Neuronal stem cell (in vitro differentiated cells): ENCODE measurements at places on chromosomes 12 and 14.

- DNase-seq, result no peak
Measured at GRCh38 chr12:12791756-12792369, 6.4 kb downstream of the APOLD1 start.

GRCh38 chr12:124389138-124389724 lies 94.3 kb downstream of the RFLNA start:
- DNase-seq, result peak; percentile 40

- DNase-seq, result no peak
Measured at GRCh38 chr12:614411-614970, 48.8 kb downstream of the NINJ2 start.

DNA sequence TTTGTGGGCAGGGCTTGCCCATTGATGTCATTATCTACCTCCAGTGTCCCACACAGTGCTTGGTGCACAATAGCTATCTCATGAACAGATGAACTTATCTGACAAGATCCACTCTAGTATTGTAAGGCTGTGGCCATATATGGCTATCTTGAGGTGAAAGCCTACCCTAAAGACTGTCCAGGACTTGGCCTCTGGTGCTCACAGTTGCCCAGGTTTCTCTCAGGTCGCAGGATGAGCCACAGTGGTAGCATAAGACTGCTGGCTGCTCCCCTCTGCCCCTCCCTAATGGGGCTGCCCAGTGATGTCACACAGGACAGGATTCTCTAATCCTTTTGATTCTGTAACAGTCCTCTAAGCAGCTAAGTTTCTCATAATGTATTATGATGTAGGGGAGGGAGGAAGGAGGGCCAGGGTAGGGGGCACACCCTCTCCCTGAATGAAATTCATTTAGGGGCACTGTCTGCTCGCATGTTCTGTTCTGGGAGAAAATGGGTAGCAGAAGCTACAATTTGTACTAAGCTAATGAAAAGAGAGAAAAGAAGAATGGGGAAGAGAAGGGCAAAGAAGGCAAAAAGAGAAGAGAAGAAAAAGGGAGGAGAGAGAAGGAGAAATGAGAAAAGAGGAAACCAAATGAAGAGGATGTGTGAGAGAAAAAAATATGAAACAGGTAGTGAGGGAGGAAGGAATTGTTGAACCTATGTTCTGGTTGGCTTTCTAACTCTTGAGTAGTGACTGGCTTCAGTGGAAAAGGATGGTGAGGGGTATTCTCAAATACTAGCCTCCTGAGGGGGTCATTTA lies 3.4 kb upstream of the PPM1A start:
- no peak for DNase-seq

GRCh38 chr14:100678469-100678828 lies 48.2 kb upstream of the DLK1 start:
- DNase-seq, result no peak

GRCh38 chr14:74018174-74018585 lies 908 bp downstream of the ENTPD5 start:
- no peak for DNase-seq

DNA sequence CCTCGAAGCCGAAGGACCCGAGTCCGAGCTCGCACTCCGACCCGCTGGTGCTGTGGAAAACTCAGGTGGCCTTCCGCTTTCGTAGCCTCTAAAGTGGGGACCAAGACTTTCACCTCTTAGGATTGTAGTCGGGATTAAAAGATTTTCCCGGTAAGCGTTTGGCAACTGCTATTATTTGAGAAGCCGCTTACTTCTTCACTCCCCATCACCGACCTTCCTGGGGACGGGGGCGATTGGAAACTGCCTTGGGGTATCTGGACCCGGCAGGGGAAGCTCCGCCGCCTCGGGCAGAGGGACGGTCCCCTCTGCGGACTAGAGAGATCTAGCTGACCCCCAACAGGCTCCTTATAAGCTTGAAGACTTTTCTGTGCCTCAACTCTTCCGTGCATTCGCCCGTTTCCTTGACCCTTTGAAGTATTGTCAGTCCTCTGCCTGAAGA lies 659 bp downstream of the TRAFD1 start:
- DNase-seq, result no peak

DNA sequence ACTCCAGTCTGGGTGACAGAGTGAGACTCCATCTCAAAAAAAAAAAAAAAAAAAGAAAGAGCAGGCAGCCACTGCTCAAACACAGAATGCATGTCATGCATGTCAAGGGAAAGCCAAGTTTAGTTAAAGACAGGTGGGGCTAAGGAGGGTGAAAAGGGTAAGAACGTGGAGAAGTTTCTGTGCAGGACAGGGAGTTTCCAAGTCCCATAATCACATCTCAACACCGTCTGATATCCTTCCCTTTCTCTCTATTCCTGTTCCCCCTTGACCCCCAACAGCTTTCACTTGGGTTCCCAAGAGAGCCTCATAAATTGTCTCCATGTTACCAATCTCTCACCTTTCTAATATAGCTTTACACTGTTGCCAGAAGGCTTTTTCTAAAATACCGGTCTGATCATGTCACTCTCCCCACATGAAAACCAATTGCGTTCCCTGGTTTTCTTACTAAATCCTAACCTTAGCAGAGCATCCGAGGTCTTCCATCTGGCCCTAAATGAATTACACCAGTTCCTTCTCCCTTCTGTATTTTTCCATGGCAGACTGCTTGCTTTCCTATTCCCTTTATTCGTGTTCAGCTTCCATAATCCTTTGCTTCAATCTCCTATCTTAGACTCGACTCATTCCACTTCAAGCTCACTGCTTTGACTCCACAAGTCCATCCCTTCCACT lies 37.0 kb downstream of the LIMA1 start:
- no peak for DNase-seq

GRCh38 chr12:51960890-51961289 lies 9.4 kb downstream of the ACVR1B start:
- DNase-seq, result no peak

DNA sequence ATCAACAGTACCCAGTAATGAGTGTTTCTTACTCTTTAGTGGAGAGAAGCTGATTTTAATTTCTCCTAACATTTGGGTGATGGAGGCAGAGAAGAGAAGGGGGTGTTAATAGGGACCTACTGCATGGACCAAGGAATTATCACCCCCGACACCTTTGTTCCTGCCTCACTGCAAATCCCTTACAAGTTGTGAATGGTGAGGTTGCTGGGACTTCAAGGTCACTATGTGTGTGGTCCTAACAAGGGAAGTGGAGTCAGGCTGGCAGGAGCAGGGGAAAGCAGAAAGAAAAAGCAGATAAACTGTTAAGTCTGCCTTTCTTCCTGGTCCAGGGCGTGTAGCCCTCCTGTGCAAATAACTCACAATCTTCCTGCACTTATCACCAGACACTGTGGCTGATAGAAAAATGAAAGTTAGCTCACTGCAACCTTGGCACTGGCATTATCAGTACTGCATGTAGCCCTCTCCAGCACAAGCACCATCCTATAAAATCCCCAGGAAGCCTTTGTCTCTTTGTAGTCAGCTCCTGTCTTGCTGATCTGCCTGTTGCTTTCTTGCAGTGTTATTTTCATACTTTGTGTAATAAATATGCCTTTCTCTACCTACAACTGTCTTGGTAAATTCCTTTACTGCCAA lies 112.3 kb upstream of the DNM1L start:
- DNase-seq, result no peak

GRCh38 chr12:96365604-96366380 lies 34.4 kb downstream of the CDK17 start:
- DNase-seq, result no peak

GRCh38 chr14:97920201-97920600 lies 1123.0 kb downstream of the VRK1 start:
- DNase-seq, result no peak

GRCh38 chr14:32259368-32260013 lies 56.4 kb upstream of the RNU6-8 start:
- no peak for DNase-seq

DNA sequence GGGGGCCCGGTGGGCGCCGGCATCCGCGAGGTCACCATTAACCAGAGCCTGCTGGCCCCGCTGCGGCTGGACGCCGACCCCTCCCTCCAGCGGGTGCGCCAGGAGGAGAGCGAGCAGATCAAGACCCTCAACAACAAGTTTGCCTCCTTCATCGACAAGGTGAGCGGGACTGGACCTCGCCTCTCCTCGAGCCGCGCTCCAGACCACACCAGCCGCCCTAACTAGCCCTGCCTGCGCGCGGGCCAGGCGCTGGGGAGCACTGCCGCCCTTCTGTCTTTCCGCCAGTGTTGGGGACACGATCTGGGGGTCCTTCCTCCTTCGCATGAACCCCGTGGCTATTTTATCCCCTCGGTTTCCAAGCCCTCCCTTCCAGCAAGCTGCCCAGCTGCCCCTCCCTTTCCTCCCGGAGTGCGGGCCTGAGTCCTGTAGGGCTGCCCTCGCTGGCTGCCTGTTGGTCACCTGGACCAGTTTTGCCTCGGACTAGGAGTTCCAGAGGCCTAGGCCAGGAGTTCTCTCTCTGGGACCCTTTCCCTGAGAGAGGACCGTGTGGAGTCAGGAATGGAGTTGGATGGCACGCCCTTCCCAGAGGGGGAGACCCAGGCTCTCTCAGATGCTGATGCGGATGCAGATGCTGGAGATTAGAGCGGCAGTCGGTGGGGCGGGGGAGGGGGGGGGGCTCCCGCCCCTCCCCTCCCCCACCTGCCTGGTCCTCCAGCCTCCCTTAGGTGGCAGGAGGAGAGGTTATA lies 592 bp downstream of the KRT7 start:
- DNase-seq, result no peak

DNA sequence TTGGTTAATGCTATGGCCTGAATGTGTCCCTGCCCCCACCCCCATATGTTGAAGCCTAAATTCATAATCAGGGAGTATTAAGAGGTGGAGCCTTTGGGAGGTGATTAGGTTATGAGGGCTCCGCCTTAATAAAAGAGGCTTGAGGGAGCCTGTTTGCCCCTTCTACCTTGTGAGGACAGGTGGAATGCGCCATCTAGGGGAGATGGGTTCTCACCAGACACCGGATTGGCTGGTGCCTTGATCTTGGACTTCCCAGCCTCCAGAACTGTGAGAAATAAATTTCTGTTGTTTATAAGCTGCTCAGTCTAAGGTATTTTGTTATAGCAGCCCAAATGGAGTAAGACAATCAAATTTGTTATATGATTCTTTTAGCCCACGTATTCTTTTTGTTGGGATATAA lies 148.3 kb downstream of the PTCSC3 start:
- DNase-seq, result no peak

GRCh38 chr14:21227981-21228380 lies 41.3 kb downstream of the HNRNPC start:
- DNase-seq, result no peak

- DNase-seq, result no peak
Measured at GRCh38 chr12:118354903-118355302, 17.8 kb downstream of the TAOK3 start.

- DNase-seq, result no peak
Measured at GRCh38 chr14:86652526-86652925, 1122.6 kb downstream of the FLRT2 start.

GRCh38 chr14:55782166-55782565 lies 202.2 kb downstream of the KTN1 start:
- DNase-seq, result no peak

- DNase-seq, result no peak
Measured at GRCh38 chr12:74917743-74918142, 291.9 kb downstream of the KCNC2 start.

DNA sequence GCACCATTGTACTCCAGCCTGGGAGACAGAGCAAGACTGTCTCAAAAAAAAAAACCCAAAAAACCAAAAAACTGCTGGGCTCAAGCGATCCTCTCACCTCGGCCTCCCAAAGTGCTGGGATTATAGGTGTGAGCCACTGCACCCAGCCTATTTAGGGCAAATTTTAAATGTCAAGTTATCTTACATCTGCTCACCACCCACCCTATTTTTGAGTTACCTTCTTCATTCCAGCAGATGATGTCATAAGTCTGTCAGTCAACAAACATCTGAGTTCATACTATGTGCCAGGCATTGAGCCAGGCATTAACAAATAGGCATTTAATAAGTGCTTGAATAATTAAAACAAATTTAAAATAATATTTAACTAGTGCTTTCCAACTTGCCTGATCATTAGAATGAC lies 21.5 kb downstream of the BATF start:
- DNase-seq, result no peak

GRCh38 chr14:57302883-57303282 lies 34.1 kb downstream of the AP5M1 start:
- DNase-seq, result no peak

DNA sequence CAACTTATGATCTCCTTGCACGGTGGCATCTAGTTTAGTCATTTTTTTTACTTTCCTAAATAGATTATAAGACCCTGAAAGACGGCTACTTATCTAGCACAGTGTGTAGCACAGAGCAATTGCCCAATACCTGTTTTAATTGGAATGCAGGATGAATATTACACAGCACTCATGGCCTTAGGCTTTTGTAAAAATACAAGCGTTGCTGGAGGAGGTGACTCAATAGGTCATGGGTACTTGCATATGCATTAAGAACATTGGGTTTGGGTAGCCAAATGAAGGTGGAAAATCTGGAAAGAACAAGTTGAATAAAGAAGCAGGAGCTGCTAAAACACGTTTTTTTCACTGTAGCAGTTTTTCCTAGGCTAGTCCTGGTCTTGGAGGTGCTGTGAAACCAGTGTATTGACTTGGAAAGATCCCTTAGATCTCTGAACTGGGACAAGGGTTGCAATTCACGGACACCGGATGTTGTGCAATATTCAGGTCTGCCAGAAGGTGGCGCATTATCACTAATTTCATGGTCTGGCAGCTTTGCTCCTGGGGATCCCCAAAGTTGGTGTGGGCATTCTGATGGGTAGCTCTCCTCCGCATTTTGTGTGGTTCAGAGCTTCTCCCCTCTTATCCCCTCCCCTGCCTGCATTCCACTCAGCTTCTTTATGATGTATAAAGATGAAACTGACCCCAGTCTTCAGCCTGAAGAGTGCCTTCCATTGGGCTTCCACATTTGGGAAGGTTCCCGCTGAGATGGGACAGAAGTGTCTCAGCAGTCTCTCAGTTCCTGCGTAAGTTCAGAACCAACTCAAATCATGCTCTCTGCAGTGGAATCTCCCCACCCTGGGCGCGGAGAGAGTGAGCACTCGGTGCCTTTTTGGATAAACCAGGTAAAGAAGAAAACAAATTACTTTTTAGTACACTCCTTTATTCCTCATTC lies 278.3 kb downstream of the NRXN3 start:
- peak; percentile 71 for DNase-seq

DNA sequence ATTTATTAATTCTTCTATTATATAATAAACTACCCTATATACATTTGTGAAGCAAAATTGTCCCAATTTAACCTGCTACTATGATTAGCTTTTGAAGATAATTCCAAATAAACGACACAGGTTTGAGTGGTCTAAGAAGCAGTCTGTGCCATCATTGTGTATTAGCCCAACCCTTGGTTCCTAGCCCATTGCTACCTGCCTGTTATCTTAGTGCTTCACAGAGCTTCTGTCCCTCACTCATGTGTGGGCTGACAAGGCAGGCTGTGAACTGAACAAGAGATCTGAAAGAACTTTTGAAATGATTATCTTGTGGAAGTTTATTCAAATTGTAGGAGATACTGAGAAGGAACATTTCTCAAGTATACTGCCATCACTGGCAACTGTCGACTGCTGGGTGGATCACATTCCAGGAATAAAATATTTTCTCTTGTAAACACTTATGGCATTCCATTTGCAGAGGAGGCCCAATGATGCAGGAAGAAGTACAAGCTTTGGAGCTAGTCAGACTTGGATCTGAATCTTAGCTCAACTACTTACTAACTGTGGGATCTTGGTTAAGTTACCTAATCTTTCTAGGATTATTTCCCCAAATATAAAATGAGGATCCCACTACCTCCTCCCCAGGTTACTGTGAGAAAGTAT lies 7.8 kb upstream of the MTERF2 start:
- no peak for DNase-seq

- DNase-seq, result no peak
Measured at GRCh38 chr12:46473634-46474329, 101.2 kb upstream of the SLC38A2 start.
